ENCODE measurements at places on chromosomes 5 and 9. TPM values are rescaled to one million over a fixed set of nuclear protein-coding genes. Genes with fewer than 3 reads are reported as not detected.

- no peak for DNase-seq
These were observed 63.5 kb downstream of the MEF2C start for GRCh38 chr5:88819301-88819999.

- no peak for DNase-seq
These were observed 84.2 kb upstream of the ERCC6L2 start for GRCh38 chr9:95791286-95791685.

DNA sequence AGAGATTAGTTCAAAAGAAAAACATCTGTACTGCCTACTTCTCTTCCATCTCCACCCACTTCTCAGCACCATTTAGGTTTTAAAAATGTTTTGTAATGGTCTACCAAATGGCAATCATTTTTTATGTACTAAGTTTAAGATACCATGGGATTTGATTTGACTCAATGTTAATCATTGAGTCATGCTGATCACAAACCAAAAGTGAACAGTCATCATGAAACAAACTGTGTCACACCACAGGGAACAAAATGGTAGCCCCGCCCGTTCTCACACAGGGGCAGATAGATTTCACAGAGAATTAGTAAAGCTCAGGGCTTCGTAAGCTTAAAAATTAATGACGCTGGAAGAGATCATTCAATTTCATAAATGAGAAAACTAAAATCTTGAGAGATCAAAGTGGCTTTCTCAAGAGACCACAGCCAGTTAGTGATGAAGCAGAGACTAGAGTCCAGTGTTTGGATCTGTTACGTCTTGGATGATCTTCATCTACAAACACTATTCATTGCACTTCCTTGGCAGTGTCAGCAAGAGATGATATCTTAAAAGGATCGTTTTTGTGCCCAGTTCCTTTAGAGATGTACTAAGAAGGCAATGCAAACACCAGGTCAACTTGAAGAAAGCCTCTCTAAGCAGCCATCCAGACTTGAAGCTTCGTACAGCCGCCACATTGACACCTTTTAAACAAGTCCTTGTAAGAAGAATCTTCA, 33.9 kb upstream of the TRIO start:
- DNase-seq = peak; percentile 64

OTP gene
- not detected for total RNA-seq

DNA sequence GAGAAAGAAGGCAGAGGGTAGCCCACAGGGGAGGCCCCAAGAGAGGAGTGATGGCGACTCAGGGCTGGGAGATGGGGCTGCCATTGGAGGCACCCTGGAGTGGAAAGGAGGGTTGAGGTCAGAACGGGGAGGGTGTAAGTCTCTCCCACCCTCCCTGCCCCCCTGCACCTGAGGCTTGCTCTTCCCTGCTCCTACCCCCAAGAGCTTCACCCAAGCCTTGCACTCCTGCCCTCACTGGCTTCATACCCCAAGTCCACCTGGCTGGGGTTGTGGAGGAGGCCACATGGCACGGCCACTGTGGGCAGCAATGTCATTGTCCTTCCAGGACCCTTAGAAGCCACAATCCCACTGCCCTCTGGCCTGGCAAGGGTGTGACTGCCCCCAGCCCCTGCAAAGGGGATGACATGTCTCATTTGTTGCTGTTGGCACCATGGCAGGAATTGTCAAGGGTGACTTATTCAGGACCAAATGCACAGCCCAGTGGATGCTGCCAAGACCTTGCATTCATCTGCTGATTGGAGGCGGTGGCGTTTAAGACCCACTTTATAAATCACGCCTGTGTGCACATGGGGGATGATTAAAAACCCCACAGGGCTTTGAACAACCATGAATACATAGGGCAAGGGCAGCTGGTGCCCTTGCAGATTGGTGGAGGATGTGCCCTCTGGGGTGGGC, 47.6 kb upstream of the RNU6ATAC start:
- DNase-seq = no peak

SKP1 gene
- 286 TPM for total RNA-seq

- DNase-seq = no peak
These were observed 829.0 kb downstream of the DNAH5 start for GRCh38 chr5:13115476-13115875.

DNA sequence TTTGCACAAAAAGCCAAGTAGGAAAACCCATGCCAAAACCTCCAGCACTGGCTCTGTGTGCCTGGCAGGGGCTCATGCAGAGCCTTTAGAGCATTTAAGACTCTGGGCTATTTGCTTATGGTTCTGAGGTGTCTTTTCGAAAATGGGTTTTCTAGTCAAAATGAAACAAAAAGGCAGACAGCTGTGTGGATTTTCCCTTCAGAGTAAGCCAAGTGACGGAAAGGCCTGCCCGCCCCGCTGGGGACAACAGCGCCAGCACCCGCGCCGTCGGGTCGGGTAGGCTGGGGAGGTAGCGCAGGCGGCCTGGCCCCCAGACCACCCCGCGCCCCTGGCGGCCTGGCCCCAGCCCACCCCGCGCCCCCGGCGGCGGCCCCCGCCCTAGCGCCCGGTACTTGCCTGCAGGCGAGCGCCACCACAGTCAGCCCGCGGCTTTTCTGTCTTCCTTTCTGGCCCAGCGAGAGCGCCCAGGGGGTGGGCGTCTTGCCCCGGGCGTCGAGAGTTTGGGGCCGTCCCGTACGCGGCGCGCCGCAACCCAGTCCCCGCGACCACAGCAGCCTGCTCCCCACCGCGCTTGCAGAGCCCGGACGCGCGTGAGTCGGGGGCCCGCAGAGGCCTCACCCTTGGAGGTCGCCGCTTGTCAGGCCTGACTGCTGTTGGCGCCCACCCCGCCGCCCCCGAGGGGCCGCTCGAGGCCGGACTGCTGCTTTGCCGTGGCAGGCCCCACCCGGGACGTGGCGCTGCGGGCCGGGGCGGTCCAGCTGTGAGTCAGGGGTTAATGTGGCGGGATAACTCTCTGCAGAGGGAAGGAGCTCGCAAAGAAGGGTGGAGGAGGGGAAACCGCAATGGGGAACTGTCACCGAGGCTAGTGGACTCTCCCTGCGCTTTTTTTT, at the start of gene TICAM2:
TICAM2 (minus strand) TSS at position 779 of the 890 bp plus-strand sequence. CDS start 21,223 bp downstream, outside the sequence.
- DNase-seq = peak; percentile 76

NR4A3 gene
- 11.9 TPM for total RNA-seq

TMC1 gene
- total RNA-seq = not detected

DNA sequence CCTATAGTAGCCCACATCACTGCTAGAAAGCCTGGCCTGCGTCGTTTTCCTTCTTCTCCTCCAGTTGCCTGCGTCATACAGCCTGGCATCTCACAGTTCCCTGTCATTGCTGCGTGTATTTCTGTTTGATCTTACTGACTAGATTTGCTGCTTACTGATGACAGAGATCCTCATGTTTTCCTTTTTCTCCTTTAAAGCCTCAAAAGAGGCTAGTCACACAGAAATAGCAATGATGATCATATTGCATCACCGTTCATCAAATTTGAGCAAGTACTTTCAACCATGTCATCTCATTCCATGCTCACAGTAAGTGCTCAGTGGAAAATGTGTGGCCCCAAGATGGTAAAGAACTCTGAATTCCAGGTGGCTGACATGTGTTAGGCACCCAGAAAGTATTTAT, 76.8 kb downstream of the MVB12B start:
- DNase-seq = no peak

- DNase-seq = no peak
These were observed 150.6 kb upstream of the EFNA5 start for GRCh38 chr5:107821288-107821687.

DNA sequence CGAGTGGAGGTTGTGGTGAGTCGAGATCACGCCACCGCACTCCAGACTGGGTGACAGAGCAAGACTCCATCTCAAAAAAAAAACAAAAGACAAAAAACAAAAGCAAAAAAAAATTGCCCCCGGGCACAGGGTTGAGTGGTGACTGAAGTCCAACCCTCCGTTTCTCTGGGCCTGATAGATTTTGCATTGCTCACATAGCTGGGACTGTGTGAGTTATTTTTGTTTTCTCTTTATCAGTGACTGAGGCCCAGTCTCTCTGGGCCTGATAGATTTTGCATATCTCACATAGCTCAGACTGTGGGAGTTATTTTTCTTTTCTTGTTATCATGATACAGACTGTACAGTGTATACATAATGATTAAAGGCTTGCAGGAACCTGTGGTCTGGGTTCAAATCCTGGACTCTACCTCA, 2.6 kb upstream of the SLC28A3 start:
- no peak for DNase-seq

GRCh38 chr5:78642701-78643100, 5.9 kb downstream of the LHFPL2 start:
- DNase-seq = no peak

GRCh38 chr5:133729800-133730199, 117.5 kb upstream of the FSTL4 start:
- DNase-seq = no peak

GRCh38 chr9:129567842-129568559, 52.9 kb downstream of the C9orf50 start:
- DNase-seq = no peak

SNCB gene
- total RNA-seq = 0.31 TPM

- DNase-seq = no peak
These were observed 396.5 kb downstream of the ZNF608 start for GRCh38 chr5:124349931-124350330.

- no peak for DNase-seq
These were observed 102.2 kb upstream of the STC2 start for GRCh38 chr5:173430394-173430793.

DNA sequence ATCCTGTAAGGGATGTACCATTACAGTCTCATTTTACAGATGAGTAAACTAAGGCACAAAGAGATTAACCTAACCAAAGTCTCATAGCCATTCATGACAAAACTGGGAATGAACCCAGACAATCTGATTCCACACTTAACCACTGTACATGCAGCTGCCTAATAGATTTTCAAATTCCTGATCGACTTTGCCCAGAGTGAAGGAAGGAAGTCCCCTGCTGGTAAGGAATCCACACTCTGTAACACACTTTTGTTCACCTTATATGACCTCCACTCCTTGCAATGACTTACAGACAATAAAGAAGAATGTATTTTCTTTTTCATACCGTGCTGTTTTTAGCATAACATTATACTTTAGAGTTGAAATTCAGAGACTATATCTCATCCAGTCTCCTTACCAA, 31.3 kb upstream of the PLPP6 start:
- DNase-seq = no peak

ECPAS gene
- total RNA-seq = 67.0 TPM

All from activated CD4-positive, alpha-beta memory T cell treated with anti-CD3 and anti-CD28 coated beads for 36 hours (primary cell).